MV-4-11 (cell line): ENCODE measurements at places on chromosomes 3 and 15.

GRCh38 chr3:77038468-77038929, 1.4 kb upstream of the ROBO2 start:
- peak; percentile 69 for DNase-seq

GRCh38 chr3:20069178-20069532, 28.9 kb downstream of the KAT2B start:
- peak; percentile 61 for DNase-seq

- no peak for DNase-seq
These were observed 122.0 kb downstream of the WDR76 start for GRCh38 chr15:43948691-43949325.

GRCh38 chr3:42451116-42451515, 40.7 kb upstream of the LYZL4 start:
- DNase-seq = no peak

DNA sequence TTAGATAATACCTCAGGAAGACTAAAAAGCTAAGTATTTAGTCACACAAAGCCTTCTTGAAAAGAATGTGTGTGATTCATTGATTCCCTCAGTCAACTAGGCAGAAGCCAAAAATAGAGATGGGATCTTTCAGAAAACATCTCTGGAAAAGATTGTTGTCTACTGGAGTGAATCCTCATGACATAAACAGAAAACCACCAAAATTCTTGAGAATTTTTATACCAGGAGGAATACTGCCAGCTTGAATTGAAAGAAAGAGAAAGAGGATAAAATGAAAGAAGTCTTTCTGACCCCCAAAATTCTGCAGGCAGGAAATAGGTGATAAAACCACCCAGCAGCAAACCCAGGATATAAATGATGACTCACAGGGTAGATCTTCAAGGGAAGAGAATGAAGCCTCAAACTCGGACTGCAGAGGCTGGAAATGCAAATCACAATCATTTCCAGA, 363.1 kb upstream of the PLSCR5 start:
- DNase-seq = no peak

DNA sequence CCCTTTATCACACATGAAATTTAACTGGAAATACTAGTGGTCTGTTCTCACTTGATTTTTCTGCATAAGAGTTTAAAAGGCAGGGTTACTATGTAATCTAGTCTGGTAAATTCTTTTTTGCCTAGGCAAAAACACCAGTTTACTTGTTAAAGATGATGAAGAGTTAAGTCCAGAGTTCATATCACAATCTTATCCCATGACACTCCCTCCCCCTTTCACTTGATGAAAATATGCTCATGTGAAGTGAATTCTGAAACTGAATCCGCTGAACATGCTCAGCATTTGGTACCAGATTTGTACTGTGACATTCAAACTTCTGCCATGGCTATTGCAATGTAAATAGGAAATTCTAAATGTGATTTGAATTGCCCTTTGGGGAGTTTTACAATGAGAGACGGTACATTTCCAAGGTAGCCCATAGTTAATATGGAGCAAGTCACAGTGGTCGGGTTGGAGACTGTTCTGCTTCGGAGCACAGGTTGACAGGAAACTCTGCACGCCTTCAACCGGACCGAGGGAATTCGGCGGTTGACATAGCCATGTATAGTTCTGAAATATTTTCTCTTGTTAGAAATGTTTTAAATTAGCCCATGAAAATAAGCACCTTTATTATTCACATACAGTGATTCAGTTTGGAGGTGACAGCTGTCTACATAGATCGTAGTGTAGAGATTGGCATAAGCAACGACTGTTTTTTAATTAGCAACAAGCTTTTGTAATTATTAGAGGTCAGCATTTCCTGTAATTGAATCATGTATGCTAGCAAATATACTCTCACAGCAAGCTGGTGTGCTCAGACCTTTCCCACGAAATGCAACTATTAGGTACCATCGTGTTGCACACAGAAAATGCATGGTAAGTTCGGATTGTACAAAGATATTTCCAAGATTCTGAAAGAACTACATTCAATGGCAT, 768.6 kb upstream of the GOLIM4 start:
- no peak for DNase-seq

DNA sequence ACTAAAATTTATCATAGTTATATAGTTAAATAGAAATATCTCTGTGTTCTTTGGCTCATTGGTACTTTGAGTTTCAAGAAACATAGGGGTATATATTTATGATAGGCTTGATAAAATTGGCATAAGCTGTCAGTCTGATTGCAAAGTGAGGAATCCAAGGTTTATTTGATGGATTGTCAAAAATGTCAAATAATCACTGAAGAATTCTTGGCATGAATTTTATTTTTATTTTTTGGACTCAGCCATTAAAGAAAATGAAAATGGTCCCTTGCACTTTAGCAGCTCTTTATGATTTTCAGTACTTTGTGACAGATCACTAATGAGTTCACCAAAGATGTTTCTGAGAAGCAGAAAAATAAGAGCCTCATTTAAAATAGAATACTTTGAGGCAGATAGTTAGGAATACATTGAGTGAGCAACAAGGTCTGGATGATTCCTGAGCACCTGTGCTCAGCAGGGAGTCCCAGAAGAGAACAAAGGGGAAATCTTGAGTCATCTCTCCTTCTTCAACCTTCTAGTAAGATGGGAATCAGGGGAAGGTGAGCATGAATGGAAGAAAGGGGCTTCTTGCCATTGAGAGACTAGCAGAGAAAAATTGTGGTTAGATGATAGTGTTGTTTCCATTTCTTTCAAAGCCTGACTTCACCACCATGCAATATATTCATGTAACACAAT, 85.3 kb upstream of the VEPH1 start:
- DNase-seq = no peak

DNA sequence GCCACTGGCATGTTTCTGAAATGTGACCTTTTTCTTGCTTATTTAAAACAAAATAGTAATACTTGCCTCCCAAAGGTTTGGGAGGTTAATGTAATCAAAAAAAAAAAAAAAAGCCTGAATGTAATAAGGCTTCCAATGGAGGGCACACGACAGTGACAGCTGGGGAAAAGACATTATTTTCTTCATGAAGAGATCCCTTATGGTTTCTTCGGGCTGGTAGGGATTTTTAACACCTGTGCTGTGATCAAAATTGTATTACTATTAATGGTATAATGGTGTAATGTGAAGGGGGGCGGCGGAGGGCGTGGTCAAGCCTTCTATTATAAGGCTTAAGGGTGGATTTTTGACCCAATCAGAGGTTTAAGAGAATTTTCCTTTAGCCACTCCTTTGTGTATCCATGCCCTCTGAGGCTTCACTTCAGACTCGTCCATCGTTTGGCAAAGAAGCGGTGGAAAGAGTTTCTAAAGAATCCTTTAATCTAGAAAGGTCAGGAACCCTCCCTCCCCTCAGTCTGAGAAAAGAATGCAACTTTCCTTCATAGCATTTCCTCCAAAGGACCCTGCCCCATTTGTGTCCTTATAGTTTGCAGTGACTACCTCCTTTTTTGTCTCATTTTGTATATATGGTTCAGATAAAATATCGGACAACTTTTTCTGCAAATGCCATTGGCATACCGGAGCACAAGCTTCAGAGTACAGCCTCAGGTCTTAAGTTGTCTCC, 89.5 kb upstream of the CHD2 start:
- peak; percentile 74 for DNase-seq

DNA sequence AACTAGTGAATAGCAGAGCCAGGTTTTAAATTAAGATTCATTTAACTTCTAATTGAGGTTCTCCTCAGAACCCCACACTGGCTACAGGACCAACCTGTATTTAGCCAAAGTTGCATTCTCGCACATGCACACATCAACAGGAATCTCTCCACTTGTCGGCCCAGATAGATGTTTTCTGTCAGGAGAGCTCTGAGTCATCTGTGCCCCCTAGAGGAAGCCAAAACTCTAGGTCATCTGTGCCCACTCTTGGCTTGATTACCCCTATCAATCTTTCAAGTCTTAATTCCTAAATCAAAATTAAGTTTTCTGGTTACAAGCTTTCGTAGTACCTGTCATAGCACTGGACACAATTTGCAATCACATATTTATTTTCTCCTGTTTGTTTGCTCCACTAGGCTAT, 104.9 kb upstream of the EOMES start:
- DNase-seq = no peak

DNA sequence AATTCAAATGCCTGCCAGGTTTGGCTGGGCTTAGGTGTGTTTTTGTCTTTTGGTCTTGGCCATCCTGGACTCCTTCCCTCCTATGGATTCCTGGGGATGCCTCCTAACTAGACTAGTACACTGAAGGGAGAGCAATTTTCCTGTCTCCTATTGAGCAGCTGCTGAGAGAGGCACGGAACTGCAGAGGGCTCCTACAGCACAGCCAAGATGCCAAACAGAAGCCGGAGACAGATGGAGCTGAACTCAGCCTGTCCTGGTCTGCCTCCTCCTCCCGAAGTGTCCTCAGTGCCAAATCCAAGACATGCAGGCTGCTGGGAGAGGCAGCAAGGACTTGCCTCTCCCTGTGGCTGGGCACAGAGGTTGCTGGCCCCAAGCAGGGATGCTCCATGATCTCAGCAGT, 256.6 kb upstream of the PROK2 start:
- no peak for DNase-seq

DNA sequence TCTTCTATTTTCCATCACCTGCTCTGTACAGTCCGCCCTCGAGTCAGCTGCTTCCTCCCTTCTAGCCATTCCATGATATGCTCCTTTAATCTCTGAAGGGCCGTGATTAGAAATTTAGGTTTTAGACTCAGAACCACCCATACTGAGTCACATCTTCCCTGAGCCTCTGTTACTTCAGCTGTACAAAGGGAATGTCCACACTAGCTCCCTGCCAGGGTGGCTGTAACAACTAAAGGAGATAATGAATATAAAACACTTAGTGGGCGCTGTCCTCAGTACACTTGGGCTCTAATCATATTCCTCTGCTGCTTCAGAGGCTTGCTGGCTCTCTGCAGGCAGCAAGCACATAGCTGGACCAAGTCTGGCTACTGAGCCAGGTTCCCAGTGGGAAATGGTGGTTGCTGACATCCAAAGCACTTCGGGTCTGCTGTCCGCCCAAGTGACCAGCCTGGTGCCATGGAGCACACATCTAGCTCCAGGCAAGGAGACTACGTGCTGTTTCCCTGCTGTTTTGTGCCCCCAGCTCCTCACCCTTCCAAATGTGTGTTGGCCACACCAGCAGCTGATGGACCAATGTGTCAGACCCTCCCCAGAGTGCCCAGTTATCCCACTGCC, 901 bp upstream of the CHST14 start:
- DNase-seq = no peak

DNA sequence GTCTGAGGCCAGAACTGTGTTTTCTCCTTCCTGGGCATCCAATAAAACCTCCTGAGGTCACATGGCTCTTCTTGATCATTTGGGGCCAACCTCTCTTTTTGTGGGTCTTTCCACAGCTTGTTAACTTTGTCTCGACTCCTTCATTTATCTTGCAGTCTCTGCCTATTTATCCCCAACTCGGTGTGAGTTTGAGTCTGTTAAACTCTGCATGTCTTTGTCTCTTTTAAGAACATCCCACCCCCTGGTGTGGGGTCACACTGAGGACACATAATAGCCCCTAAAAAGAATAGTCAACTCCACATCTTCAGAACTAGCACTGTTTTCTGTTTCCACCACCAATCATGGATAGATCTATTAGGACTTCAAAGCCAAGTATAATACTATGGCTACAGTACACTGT, 187.2 kb downstream of the TLE3 start:
- no peak for DNase-seq

DNA sequence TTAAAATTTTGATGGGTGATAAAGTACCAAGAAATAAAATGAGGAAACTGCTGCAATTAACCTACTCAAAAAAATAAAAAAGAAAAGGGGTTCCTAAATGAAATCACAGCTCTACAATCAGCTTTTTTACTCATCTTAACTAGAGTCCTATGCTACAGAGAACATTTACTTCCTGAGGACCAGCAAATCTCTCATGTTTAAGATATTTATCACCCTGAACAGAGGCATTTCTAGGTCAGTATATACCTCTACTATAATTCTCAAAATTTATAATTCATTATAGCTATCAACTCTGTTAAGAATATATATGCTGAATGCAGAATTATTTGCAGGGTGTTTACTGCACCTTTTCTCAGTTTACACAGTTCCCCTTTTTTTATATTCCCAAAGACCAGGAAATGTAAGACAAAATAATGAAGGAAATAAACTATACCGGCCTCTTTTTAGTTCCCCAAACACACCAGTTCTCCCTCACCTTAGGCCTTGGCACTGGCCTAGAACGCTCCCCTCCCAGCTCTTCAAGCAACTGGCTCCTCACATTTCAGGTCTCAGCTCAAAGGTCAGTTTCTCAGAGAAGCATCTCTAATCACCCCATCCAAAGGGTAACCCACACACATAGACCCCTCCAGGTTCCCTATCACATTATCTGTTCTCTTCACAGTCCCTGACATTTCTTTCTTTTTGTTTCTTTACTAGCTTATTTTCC, 71.1 kb downstream of the LRRFIP2 start:
- no peak for DNase-seq

- DNase-seq = no peak
These were observed 100.8 kb upstream of the NEDD4 start for GRCh38 chr15:56094171-56094570.

- DNase-seq = no peak
These were observed 167.1 kb downstream of the P3H2 start for GRCh38 chr3:189953551-189953950.

DNA sequence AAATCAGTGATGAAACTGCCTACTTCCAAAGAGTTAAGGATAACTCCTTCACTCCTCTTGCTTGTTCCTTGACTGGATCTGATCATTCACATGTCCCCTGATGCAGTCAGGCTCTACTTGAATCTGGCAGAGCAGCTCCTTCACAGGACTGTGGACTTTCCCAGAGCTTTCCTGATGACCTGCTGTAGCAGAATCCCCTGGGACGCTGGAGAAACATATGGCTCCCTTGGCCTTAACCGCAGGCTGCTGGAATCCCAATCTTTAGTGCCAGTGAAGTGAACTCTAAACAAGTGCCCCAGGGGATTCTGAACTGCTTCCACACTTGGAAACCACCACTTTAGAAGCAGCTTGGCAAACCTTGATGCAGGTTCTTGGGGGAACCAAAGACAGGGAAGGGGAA, 217.8 kb downstream of the CHST2 start:
- no peak for DNase-seq

- no peak for DNase-seq
These were observed 345.3 kb downstream of the WDR72 start for GRCh38 chr15:53414167-53414566.

DNA sequence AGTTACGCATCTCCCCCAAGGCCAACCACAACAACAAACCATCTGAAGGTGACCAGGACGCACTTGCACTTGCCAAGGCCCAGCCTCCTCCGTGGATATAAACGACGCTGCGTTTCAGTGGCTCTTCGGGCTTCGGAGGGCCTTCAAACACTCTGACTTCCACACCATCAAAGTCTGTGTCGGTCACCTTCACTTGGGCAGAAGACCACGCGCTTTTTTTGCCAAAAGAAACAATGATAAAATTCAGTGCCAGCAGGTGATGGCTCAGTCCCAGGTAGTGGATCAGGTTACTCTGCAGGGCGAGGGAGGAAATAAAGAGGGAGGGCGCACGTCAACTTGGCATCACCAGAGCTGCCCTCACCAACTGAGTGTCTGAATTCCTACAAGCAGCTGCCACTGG, 63.0 kb downstream of the NCEH1 start:
- no peak for DNase-seq

DNA sequence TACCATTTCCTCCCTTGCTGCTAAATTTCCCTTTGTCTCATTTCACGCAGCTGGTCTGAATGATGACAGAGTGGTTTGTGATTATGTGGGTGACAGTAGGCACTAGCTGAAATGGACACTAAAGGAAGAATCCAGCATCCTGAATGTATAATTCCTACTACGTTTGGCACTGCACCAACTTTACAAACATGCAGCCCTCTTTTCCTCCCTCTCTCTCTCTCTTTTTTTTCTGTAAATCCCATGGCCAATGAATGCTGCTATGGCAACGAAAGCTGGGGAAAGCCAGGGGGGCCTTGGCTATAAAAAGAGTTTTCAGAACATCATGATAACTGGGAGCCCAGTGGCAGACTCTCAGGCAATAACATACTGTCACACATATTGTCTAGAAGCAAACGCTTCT, 367.2 kb upstream of the AGTR1 start:
- DNase-seq = no peak
